ENCODE measurements at places on chromosomes 2 and 18.
A peak's percentile ranks its signal among the peaks of the same experiment; 100 is the strongest.

GRCh38 chr2:78541451-78542267 lies 483.8 kb upstream of the REG3G start:
- DNase-seq = peak; percentile 95

DNA sequence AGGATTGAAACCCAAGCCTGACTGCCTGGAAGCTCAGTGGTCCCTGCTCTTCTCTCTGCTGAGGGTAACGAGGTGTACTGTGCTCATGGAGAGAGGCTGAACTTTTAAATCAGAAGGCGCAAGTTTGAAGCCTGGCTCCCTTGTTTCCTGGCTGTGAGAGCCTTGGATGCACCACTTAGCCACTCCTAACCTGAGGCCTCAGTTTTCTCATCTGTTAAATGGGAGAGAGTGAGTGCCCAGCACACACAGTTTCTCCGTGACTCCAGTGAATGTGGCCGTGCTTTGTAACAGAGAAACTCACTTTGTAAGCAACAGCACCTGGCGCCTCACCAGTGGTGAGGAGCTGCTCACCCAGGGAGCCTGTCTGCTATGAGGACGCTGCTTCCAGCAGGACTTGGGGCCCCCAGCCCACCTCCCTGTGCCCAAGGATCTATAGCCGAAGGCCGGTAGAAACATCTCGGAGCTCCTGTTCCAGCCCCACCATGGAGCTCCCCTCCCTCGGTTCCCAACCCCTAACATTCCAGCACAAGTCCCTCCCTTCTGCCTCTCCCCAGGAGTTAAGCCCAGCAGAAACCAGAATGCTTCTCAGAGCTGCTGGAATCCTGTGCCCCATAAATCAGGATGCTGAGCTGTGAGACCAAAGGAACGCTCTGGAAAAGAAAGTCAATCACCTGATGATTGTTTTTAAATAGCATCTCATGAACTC lies 20.3 kb upstream of the KCNK3 start:
- no peak for DNase-seq

DNA sequence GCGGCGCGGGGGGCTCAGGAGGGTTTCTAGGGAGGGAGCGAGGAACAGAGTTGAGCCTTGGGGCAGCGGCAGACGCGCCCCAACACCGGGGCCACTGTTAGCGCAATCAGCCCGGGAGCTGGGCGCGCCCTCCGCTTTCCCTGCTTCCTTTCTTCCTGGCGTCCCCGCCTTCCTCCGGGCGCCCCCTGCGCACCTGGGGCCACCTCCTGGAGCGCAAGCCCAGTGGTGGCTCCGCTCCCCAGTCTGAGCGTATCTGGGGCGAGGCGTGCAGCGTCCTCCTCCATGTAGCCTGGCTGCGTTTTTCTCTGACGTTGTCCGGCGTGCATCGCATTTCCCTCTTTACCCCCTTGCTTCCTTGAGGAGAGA lies 5.2 kb downstream of the PROC start:
- no peak for DNase-seq

GRCh38 chr2:16392647-16393499 lies 272.8 kb downstream of the CYRIA start:
- DNase-seq = no peak

Data from SK-MEL-5 (cell line).